ENCODE measurements at places on chromosomes 4 and X. TPM values are rescaled to one million over a fixed set of nuclear protein-coding genes. Genes with fewer than 3 reads are reported as not detected.

SMAD1 gene
- total RNA-seq, result 3.1 TPM

MAGEA3 gene
- total RNA-seq, result not detected

GRCh38 chr4:128477540-128477939 is 189.9 kb upstream of the PGRMC2 start:
- DNase-seq, result no peak

DNA sequence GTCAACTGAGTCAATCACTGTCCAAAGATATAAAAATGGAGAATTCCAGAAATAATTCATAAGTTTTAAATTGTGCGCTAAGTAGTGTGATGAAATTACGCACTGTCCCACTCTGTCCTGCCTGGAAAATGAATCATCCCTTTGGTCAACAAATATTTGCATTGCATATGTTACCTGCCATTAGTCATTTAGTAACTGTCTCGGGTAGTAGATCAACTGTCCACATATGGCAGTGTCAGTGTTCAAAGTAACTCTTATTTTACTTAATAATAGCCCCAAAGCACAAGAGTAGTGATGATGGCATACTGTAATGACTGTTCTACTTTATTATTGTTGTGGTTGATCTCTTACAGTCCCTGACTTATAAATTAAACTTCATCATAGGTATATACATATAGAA is 3.4 kb downstream of the YTHDC1 start:
- no peak for DNase-seq

- DNase-seq, result no peak
These were observed 723 bp downstream of the TMEM192 start for GRCh38 chr4:165111906-165112367.

GRCh38 chr4:157226035-157226434 is 5.5 kb downstream of the GRIA2 start:
- DNase-seq, result no peak

- no peak for DNase-seq
These were observed 7.3 kb downstream of the AIFM1 start for GRCh38 chrX:130158311-130158710.

DNA sequence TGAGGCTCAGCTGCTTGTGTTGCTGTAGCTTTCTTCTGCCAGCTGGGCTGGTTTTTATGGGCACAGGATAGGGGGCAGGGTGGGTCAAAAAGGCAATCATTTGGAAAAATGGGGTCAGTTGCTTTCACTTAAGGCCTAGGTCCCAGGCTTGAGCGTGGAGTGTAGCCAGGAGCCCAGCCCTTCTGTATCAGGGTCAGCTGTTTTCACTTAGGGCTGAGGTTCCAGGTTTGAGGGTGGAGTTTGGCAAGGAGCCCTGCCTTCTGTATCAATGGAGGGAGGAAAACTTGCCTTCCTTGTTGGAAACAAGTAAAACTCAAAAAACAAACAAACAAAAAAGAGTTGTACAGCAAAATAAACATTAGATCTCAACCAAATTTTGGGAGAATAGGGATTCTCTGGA is 37.0 kb upstream of the UGT8 start:
- DNase-seq, result no peak

DNA sequence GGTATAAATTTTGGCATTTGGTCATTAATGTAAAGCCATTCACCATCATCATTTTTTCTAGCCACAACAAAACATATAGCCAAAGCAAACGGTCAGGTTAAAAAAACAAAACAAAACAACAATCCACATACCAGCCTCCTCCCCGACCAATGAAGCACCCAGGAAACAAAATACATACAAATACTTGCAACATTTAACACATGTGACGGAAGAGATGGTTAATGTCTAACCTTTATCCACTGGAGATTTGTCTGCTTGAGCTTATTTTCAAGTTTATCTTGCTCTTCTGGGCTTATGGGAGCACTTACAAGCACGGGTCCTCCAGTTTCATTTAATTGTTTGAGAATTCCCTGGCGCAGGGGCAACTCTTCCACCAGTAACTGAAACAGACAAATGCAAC is 857.5 kb upstream of the FTHL17 start:
- DNase-seq, result no peak

SERTM2 gene
- total RNA-seq, result not detected

HDAC6 gene
- total RNA-seq, result 44.7 TPM

GRCh38 chrX:48971249-48972219 is at the start of gene KCND1:
KCND1 (minus strand) TSS chrX:48971844; CDS start chrX:48970271, 1,573 bp downstream.
- no peak for DNase-seq

ITM2A gene
- total RNA-seq, result 114 TPM

ABCD1 gene
- 8.4 TPM for total RNA-seq

All from activated T-helper 1 cell treated with anti-CD3 and anti-CD28 coated beads, Interleukin-12 subunit alpha, Interleukin-12 subunit beta, Interleukin-2, Interleukin-4 antibody, amounts not matched to agents 30 ng/mL and 10 ng/mL and 1 ng/mL, durations not matched to agents 14 hours and 24 hours and 36 hours (primary cell).